ENCODE measurements at places on chromosomes 3 and 15. TPM values are rescaled to one million over a fixed set of nuclear protein-coding genes. Genes with fewer than 3 reads are reported as not detected.

The SPESP1 gene
- not detected for total RNA-seq

The SLC6A11 gene
- total RNA-seq, result not detected

The TTC23 gene
- 9.4 TPM for total RNA-seq

The CFAP100 gene
- not detected for total RNA-seq

The ZKSCAN7 gene
- total RNA-seq, result not detected

The NPAP1 gene
- not detected for total RNA-seq

The SNX22 gene
- total RNA-seq, result 0.77 TPM

The DUOXA2 gene
- total RNA-seq, result not detected

The SLC12A1 gene
- not detected for total RNA-seq

The IL17RC gene
- 16.6 TPM for total RNA-seq

The THSD4 gene
- total RNA-seq, result 21.4 TPM

The HYAL3 gene
- total RNA-seq, result 5.4 TPM

The MIX23 gene
- 79.3 TPM for total RNA-seq

The CHRM5 gene
- not detected for total RNA-seq

The MUC4 gene
- total RNA-seq, result not detected

The RBMS3 gene
- 0.58 TPM for total RNA-seq

The RAB5A gene
- total RNA-seq, result 38.4 TPM

The RAB7A gene
- total RNA-seq, result 184 TPM

The RGMA gene
- 0.15 TPM for total RNA-seq

The C3orf52 gene
- 14.7 TPM for total RNA-seq

The ITIH4 gene
- 0.55 TPM for total RNA-seq

The SNAP23 gene
- total RNA-seq, result 42.0 TPM

The DLEC1 gene
- total RNA-seq, result not detected

The RASL12 gene
- 0.12 TPM for total RNA-seq

The ARGFX gene
- not detected for total RNA-seq

The SPTSSB gene
- total RNA-seq, result not detected

The LPCAT4 gene
- 49.5 TPM for total RNA-seq

Data from A549 treated with RU486 at 1 μM for 4 hours (cell line).